GM10248 (cell line): ENCODE measurements at places on chromosomes 12 and 14.
A peak's percentile ranks its signal among the peaks of the same experiment; 100 is the strongest.

DNA sequence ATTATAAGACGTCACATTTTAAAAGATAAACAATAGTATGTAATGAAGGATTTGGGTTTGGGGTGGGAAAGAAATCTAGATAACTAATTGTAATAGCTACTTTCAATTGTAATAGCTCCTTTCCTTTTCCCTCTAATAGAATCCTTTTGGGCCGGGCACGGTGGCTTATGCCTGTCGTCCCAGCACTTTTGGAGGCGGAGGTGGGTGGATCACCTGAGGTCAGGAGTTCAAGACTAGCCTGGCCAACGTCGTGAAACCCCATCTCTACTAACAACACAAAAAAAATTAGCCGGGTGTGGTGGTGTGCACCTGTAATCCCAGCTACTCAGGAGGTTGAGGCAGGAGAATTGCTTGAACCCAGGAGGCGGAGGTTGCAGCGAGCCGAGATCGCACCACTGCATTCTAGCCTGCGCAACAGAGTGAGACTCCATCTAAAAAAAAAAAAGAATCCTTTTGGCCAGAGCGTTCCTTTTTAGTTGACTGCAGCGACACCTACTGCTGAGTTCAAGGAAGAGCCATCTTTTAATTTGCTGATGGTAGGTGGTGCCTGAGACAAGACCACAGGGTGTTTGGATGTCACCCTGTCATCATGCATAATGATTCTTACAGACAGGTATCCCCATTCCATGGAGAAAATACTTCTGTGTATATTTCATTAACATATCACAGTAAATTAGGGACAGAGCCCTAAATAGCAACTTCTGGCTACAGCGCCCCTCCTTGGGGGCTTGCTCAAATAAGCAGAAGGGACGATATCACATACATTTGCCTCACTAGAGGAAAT lies 79.5 kb downstream of the ARMH4 start:
- peak; percentile 41 for DNase-seq

DNA sequence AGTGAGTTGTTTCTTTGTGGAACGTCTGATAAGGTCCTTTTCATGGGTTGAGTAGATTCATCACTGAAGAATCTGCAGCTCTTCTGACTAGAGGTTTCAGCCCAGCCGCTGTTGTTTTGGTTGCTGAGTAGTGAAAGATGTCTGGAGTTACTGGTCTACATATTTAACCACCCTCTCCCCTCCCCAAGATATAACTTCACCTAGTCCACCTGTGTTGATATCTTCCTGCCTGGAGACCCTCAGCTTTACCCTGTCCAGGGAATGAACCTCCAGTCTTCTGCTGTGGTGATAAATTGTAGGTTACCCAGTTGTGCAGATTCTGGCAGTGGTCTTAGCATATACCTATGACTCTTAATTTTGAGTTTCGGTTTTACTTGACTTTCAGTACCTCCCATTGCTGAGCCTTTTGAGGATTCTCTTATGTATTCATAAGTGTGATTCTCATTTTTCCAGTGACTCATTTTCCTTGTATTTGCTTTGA lies 62.9 kb downstream of the CCDC91 start:
- peak; percentile 31 for DNase-seq

DNA sequence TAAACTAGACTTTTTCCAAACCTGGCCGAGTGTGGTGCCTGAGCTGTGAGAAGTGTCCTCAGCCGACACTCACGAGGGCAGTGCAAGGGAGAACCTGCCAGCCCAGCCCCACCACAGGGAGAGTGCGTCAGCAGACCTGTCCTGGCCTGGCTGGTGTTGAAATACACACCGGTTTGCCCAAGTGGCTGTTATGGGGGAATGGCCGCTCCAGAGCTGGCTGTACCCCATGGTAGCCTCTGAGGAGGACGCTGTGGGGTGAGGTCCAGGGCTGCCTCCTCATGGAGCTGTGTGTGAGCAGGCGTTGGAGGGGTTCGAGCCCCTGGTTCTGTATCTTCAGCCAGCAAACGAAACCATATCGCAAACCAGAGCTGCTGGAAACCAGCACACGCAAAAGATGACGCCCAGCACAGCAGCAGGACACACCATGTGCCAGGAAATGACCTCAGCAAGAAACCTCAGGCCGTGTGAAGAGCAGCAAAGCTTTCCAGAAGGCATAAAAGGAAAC lies 9.4 kb downstream of the ANKRD9 start:
- no peak for DNase-seq

DNA sequence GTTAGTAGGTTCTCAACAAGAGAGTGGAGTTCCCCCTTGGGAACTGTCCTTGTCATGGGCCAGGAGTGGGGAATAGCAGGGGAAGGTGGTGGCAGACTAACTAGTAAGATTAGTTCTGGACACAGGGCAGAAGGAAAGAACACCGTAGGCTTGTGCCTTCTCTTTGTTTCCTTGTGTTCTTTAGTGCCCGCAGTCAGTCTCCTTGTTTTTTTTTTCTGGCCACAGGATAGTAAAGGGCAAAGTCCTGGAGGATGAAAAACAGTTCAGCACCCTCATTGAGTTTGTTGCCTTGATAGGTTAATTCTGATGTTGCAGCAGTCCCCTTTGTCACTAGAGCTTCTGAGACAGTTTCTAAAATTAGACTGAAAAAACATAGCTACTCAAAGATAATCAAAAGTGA lies 8.4 kb downstream of the PEX5 start:
- no peak for DNase-seq

GRCh38 chr12:105365231-105365630 lies 34.7 kb downstream of the C12orf75 start:
- no peak for DNase-seq

GRCh38 chr14:71108398-71109119 lies 201.3 kb downstream of the PCNX1 start:
- no peak for DNase-seq

- DNase-seq: no peak
These were observed 25.0 kb upstream of the NR1H4 start for GRCh38 chr12:100448656-100449055.

DNA sequence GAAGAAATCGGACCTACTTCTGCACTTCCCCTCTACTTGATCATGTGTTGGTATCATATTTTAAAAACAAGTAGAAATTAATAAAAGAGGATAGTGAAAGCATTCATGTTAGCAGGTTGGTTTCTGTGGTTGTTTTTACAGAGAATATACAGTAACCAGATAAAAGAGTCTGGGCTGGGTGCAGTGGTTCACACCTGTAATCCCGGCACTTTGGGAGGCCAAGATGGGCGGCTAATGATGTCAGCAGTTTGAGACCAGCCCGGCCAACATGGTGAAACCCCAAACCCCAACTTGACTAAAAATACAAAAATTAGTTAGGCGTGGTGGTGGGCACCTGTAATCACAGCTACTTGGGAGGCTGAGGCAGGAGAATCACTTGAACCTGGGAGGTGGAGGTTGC lies 55.9 kb downstream of the LRP6 start:
- no peak for DNase-seq

DNA sequence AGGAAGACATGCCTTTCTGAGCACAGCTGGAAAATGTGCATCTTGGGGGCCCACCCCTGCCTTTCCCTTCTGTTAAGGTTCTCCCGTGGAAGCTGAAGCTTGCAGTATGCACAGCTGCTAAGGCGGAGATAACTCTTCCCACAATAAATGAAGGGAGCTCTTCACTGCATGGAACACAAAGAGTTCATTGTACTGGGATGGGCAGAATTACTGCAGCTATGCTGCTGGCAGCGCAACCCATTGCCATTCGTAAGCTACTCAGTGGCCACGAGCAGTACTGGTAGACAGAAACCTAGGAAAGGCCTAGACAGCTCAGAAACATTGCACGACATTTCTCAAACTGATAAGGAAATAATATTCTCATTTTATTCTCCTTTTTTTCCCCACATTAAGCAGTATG lies 310.2 kb downstream of the MDGA2 start:
- DNase-seq: no peak

GRCh38 chr14:90204516-90204915 lies 51.8 kb upstream of the PSMC1 start:
- no peak for DNase-seq

GRCh38 chr14:103492156-103492925 lies 30.3 kb downstream of the CKB start:
- no peak for DNase-seq

GRCh38 chr12:25058012-25058411 lies 109.1 kb upstream of the BCAT1 start:
- DNase-seq: no peak

- DNase-seq: no peak
These were observed 1.1 kb downstream of the KMT2D start for GRCh38 chr12:49059299-49060171.

DNA sequence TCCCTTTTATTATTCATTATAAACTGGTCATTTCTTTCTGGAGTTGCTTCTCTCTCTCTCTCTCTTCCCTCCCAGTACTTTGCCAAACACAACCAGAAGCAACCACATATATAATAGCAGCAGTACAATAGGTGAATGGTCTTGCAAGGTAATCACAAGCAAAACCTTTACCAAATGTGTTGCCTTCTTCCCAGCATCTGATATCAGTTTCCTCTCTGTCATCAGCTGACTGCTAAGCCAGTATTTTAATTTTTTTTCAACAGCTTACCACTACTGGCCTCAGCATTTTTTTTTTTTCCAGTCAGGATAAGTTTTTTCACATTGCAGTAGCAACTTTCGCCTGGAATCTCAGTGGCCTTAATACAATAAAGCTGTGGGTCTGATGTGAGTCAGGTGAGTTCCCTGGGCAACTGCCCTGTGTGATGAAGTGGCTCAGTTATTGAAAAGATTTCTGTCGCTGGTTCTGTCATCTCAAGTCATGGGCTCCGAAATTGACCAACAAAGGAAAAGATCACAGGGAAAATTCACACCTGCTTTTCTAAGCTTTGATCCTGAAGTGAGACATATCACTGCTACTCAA lies 282.5 kb upstream of the AMIGO2 start:
- DNase-seq: no peak

- DNase-seq: no peak
These were observed 68.9 kb downstream of the KDM2B start for GRCh38 chr12:121511916-121512315.

- DNase-seq: no peak
These were observed 87.3 kb downstream of the TTLL5 start for GRCh38 chr14:75748336-75748735.

DNA sequence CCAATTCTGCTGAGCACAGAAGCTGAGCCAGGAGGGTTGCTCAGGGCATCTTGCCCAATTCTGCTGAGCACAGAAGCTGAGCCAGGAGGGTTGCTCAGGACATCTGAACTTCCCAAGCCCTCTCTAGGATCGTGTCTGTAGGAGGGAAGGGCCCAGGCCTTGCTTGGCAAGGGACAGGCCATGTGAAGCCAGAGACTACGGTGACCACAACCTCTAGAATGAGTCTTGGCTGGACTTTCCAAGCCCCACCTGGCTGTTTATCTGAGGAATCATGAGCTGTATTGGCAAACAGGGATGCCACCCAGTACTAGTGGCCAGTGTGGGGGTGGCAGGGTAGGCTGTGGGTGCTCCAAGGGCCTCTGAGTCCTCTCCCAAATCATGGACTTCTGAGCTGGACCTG lies 7.7 kb upstream of the SERPINA6 start:
- no peak for DNase-seq

DNA sequence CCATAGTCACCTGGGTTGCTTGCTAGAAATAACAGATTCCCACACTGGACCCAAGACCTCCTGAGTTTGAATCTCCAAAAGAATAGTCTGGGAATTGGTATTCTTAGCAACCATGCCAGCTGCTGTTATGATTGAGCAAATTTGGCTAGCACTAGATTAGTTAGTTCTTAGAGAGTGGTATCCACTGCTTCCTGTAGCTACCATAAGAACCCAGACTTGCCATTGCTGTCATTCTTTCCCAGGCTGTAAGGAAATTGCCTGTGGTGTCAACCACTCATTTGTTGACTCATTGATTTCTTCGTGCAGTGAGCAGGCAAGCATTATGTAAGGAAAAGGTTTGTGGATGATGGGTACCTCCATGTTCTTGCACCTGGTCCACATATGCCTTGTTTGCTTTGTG lies 201.8 kb upstream of the RGS6 start:
- no peak for DNase-seq

DNA sequence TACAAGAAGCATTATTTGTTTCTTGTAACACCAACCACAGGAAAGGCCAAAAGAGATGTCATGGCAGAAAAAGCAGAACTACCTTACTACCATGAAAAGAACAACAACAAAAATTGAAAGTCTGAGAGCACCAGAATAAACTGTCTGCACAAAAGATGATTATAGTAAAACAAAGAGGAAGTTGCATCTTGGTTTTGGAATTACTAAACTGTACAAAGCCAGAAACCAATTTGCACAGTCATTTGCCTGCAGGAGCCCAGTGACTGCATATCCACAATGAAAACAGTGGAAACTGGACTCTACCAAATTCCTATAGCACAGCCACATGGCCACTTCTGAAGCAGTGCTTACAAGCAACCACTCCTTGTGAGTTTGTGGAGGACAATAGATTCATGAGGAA lies 276.2 kb downstream of the SSPN start:
- DNase-seq: peak; percentile 71

DNA sequence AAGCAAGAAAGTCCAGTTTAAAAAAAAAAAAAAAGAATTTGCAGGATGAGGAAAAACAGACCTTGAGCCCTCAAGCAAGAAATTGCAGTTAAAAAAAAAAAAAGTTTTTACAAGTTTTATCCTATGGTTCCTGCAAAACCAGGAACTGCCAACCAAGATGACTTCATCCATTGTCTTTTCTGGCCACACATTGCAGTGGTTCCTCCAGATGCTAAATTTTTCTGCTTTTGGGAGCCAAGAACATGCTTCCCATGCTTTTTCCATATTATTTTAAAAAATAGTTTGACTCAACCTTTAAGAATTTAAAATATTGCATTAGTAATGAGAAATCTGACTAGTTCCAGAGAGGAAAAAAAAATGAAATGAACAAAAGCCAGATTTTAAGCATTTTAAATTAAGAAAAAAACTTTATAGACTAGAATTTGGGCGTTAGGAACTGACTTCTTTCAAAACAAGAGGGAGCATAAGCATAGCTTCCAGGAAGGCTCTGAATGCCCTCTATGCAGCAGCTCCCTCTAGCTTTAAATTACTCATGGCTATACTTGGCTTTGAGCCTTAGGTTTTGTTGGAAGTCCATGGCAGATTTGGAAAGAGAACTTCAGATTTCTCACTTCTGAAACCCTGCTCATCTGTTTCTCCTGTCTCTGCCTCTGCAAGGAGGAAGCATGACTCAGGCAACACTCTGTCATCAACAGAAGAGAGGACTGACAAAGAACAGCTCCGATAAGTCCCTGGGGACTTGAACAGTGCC lies 124.5 kb downstream of the GPR65 start:
- DNase-seq: no peak

DNA sequence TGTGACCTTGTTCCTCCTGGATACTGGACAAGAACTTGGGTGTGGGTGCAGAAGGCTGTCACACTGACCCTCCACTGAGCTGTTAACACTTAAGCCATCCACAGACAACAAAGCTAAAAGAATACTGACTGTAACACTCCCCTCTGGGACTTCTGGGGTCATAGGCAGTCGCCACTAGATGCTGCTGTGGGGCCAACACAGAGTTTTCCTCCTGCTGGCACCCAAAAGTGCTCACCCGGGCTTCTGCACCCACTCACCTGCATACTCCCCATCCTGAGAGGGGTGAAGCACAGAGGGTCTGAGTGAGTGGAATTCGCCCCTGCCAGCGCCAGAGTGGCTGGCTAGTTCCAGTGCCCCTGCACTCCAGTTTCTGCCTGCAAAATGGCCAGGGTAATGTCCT lies 422.4 kb upstream of the LMO3 start:
- DNase-seq: no peak

GRCh38 chr12:19988948-19989347 lies 379.4 kb upstream of the PDE3A start:
- DNase-seq: no peak

GRCh38 chr12:2283916-2284315 lies 231.1 kb downstream of the CACNA1C start:
- no peak for DNase-seq
